ENCODE measurements at places on chromosomes 12 and 14.
A peak's percentile ranks its signal among the peaks of the same experiment; 100 is the strongest.

DNA sequence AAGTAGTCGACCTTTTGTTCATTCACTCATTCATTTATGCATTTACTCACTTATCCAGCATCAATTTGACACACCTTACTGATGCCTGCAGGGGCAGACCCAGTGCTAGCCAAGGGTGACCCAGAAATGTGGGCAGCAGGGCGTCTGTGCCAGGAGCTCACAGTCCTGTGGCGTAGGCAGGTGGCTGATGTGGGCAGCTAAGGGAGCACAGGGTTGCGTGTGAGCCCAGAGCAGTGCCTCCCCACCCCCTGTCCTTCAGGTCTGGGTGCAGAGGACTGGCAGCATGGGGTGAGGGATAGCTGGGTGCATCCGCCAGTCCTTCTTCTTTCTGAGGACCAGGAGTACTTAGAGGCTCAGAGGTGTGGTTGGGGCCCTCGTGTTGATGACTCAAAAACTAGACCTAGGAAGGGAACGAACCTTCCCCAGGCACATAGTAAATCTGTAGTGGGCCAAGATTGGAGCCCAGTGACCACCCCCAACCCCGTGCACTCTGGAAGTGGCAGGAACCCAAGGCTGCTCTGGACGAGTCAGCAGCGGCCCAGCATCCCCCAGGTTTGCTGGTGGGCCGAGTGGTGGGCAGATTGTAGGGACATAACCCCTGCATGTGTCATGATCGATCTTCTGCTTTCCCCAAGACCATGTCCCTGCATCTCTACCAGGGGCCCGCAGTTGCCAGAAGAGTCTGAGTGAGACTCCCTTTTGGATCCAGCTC is 63.9 kb downstream of the BEGAIN start:
- no peak for DNase-seq

DNA sequence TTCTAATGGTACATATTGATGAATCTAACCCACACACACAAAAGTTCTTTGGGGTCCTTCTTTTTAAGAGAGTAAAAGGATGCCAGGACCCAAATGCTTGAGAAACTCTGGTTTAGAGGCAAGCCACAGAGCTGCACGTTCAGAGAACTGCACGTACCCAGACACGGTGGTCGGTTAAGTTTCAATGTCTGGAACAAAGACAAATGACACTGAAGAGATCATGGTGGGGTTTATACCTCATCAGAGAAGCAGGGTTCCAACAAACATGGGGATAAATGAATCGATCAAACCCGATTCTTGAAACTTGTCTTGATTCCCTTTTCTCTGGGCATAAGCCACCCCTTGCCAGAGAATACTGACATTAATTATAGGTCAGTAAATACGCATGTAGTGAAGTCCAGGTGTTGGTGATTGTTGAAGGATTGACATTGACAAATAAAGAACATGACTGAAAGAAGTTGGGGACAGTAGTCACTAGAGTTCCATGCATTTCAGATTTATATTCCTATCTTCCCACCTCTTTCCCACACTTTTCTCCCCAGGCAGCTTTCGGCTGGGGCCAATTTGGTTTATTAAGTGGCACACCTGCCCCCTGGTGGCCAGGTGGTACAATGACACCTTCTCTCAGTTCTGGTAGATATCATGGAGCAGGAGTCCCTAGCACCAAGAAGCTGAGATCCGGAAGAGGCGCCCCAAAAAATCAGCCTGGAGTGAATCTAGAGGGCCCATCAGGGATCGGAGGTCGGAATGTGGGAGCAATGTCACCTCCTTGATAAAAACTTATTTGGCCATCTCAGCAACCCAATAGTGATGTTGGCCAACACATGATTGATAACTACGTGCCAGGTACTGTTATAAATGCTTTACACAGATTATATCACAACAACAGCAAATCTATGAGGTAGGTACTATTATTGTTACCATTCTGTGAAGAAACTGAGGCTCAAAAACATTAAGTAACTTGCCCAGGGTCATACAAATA is 17.8 kb upstream of the HDAC7 start:
- DNase-seq = peak; percentile 73

DNA sequence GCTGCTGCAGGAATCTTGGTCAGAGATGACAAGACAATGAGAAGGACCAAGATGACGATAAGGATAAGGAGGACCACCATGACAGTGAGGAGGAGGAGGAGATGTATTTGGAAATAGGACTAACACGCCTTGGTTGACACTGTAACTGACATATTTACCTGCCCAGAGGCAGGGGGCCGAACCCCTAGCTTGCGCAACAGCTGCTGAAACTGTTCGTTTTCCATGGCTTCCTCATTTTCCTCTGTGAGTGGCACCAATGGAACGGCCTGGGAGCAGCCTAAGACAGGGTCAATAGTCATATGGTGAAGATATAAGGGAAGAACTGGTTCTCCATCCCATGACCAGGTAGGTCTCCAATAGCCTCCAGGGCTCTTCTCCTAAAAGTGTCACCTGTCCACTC is 28.8 kb downstream of the TIMELESS start:
- DNase-seq = no peak

DNA sequence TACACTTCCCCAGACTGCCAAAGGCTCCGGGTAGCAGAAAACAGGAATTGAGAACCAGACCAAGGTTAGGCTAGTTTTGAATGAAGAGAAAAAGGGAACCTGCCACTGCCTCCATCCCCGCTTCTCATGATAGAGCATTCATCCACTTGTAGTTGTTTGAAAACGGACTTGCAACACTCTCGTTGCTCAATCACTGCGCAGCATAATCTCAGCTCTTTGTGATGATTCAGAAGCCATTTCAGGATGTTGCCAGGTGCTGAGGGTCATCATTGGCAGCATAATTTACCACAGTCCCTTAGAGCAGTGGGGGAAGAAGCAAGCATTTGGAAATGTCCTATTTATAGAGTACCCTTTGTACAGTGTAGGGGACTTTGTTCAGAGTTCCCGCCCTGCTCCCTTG is 25.6 kb downstream of the KCNK13 start:
- no peak for DNase-seq

GRCh38 chr14:91997492-91997891 is 42.4 kb downstream of the TRIP11 start:
- DNase-seq = no peak

DNA sequence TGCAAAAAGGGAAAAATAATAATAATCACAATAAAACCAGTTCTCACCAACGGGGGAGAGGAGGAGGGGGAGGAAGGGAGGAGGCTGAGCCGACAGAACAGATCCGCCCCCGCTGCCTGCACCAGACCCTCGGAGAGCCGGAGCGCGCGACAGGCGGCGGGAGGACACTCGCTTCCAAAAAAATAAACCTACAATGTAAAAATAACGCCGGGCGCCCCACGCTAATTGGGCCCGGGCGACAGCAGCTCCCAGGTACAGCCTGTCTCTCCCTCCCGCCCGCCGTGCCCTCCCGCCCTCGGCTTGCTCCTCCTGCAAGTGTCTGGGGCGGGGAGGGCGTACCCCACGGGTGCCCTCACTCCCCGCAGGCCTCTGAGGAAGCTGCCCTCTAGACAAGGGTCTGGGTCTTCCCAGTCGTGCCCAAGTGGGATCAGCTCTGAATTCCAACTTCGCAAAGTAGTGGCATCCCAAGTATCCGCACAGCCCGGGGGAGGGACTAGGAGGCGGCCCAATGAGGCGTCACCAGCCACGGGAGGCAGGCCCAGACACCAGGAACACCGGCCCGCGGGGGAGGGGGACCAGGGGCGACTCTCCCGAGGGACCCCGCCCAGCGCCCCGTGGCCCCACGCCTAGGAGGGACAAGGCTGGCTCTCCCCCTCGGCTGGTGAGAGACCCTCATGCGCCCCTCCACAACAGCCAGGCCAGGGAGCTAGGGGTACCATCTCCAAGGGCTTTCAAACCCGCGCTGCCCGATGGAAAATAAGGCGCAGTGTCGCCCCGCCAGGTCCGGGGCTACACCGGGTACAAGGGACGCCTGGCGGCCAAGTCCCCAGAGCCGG is 1.0 kb downstream of the NCOR2 start:
- DNase-seq = peak; percentile 58

GRCh38 chr12:67957383-67957782 is 31.9 kb upstream of the IFNG-AS1 start:
- DNase-seq = no peak

- no peak for DNase-seq
These were observed 9.9 kb downstream of the ITGB7 start for GRCh38 chr12:53197011-53197640.

GRCh38 chr12:20272161-20272560 is 96.2 kb upstream of the PDE3A start:
- DNase-seq = no peak

DNA sequence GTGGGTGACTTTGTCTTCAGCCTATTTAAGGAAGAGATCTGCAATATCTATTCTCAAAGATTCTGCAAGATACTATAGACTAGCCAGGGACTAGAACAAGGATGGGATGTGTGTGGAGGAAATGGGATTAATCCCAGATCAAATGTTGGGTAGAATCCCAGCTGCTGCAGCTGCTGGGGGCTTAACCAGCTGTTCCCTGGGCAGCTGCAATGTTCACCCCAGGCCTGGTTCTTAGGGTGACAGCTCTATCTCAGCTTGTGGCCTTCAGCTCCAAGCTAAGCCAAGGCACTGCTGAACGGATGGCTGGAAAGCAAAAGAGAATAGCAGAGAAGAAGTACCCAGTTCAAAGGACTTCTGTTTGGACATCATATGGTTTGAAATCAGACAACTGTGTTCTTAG is 10.0 kb upstream of the RHEBL1 start:
- DNase-seq = no peak

GRCh38 chr12:90842477-90842876 is 112.5 kb downstream of the CCER1 start:
- DNase-seq = no peak

DNA sequence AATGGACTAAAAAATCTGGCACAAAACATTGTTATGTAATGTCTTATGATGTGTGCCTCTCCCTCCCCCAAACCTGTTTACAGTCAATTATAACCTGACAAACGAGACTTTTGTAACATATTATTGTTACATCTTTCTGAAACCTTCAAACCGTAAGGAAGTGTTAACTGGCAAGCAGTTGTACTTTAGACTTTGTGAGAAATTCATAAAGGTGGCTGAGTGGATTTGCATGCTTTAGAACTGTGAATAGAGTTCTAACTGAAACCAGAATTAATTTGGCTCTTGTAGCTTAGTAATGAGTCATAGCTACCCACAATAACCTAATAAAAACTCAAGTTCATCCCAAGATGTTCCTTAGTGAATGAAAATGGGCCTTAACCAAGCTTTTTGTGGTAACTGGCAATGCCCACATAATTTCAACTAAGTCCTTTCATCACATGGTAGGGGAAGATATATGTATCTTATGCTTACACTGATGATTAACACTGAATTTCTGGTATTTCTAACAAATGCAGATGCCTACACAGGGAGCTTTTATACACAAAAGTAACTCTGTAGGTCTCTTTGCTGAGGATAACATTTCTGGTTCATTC is 29.7 kb downstream of the RAD9B start:
- DNase-seq = no peak

DNA sequence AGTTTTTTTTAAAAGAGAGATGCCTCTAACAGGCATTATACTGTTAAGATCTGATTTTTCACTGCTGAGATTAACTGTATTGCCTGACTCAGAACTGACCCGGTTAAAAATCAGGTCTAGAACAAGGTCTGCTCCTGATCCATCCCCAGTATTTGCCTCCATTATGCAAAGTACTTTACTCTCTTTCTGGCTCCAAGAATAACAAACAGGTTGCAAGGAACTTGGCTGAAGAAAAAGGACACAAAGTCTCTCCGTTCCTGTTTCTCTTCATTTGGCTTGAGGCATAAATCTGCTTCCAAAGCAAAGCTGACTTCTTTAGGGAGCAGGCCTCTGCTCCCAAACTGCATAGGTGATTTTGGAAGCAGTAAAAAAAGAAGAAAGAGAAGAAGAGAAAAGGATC is 199.3 kb upstream of the PDZRN4 start:
- DNase-seq = no peak

DNA sequence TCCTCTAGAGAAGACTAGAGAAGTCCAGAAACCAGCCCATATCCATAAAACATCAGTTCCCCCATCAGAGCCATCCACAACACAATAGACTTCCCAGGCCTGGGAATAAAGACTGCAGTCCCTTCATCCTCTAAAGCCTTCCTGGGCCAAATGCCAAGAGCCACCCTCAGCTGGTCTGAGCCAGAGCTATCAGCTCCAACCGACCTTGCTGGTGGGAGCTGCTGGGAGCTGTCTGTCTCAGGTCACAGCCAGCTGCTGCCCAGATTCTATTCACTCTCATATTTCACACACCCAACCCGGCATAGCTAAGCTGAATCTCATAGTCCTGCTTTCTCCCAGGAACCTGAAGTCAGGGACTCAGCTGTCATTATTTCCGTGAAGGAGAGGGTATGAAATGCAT is 10.9 kb upstream of the TFCP2 start:
- no peak for DNase-seq

- DNase-seq = no peak
These were observed 22.4 kb downstream of the LACRT start for GRCh38 chr12:54612225-54612750.

DNA sequence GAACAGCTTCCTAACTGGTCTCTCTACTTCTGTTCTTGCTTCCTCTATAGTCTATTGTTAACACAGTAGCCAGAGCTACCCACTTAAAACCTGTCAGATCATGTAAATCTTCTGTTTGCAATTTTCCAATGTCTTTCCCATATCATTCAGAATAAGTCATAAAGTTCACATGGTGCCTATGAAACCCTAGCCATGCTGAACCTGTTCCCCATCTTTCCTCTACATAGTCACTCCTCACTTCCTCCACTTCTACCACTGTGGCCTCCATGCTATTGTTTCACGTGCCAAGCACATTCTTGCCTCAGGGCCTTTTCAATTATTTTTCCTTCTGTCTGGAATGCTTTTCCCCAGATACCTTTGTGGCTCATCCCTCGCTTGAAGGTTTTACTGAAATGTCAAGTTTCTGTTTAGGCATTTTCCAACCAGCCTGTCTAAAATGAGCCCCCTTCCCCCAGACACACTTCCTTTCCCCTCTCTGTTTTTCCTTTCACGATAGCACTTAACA is 132.1 kb downstream of the DYRK2 start:
- DNase-seq = no peak

DNA sequence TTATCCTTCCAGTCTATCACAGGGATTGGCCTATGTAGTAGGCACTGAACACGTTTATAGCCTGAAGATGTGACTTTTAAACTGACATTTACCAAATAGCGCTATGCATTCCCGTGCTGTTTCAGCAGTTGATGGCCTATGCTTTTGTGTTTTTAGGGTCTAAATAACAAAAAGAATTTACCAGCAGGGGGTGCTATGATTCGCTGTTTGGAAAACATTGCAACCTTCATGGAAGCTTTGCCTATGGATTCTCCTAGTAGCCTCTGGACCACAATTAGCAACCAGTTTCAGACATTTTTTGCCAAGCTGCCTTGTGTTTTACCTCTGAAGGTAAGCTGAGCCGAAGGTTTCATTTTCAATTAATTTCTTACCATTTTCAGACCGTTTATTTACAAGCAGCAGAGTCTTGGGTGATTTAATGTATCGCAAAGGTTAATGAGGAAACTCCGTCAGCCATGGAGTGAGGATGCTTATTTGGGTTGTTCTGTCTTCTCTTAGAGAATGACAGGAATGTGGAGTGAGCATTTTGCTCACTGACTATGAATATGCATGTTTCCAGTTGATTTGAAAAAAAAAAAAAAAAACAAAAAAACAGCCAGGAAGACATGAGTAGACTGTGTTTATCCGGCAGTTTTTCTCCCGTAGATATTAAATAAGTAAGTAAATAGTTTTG is 133.1 kb downstream of the PRIMA1 start:
- DNase-seq = no peak

- no peak for DNase-seq
These were observed 918.7 kb downstream of the AACS start for GRCh38 chr12:125983784-125984500.

GRCh38 chr14:102234331-102235264 is 70.4 kb downstream of the MOK start:
- DNase-seq = no peak

Measured in CD4-positive, CD25-positive, alpha-beta regulatory T cell (primary cell).